D721Med (cell line): ENCODE measurements at places on chromosomes 6 and 20.

GRCh38 chr20:2840967-2841531 lies 504 bp downstream of the VPS16 start:
- DNase-seq: no peak

DNA sequence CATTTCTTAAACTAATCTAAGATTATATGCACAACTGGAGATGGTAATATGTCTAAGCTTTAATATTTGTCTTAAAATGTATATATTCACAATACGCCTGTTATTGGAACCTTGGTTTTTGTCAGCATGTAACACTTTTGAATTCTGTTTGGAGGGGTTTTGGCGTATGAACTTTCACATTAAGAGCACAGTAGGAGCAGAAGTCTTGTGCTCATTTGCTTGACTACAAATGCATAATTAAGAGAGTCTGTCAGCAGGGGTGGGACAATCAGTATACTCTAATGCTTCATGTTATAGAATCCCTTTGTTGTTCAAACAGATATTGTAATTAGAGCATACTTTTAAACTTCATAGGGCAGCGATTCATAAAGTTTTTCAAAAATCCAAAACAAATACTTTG lies 112.8 kb downstream of the QKI start:
- no peak for DNase-seq

DNA sequence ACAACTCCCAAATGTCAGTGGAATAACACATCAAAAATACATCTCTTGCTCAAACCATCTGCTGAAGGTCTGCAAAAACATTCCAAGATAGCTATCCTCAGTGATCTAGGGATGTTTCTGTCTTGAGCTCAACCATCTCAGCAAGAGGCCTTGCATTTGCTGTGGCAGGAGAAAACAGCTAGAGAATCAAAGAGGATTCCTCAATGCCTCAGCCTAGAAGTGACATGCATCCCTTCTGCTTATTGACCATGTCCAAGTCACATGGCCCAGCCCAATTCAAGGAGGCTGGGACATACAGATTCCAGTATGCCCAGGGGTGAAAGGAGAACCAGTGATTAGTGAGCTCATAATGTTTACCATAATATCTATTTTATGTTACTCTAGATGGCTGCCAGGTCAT lies 269.5 kb downstream of the PLCB1 start:
- DNase-seq: no peak

DNA sequence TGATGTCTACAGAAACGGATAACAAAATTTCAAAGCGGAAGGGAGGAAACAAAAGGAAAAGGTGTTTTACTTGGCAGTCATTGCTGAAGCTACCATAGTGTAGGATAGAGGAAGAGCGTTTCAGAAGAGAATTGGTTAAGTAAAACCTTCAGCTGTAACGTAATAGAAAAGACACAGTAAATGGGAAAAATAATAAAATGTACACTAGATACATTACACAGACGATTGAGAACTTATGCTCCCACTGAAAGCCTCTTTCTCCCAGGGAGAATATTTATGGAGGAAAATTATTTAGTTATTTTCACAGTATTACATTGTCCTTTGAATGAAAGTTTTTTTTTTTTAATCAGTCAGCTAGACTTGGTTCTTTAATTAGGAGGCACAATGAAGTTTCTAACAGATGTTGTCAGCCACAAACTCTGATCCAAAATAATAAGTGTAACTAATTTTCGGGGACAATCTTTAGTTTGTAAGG lies 90.7 kb upstream of the PRDM1 start:
- no peak for DNase-seq

- no peak for DNase-seq
Observed at GRCh38 chr20:48738399-48739304, 89.1 kb downstream of the PREX1 start.

GRCh38 chr20:36405255-36405654 lies 99.1 kb downstream of the DLGAP4 start:
- no peak for DNase-seq

- DNase-seq: no peak
Observed at GRCh38 chr6:103908898-103909297, 950.8 kb downstream of the HACE1 start.

GRCh38 chr6:163457637-163458561 lies 43.4 kb downstream of the QKI start:
- DNase-seq: no peak

GRCh38 chr6:110590821-110591351 lies 114.5 kb upstream of the SLC22A16 start:
- no peak for DNase-seq

DNA sequence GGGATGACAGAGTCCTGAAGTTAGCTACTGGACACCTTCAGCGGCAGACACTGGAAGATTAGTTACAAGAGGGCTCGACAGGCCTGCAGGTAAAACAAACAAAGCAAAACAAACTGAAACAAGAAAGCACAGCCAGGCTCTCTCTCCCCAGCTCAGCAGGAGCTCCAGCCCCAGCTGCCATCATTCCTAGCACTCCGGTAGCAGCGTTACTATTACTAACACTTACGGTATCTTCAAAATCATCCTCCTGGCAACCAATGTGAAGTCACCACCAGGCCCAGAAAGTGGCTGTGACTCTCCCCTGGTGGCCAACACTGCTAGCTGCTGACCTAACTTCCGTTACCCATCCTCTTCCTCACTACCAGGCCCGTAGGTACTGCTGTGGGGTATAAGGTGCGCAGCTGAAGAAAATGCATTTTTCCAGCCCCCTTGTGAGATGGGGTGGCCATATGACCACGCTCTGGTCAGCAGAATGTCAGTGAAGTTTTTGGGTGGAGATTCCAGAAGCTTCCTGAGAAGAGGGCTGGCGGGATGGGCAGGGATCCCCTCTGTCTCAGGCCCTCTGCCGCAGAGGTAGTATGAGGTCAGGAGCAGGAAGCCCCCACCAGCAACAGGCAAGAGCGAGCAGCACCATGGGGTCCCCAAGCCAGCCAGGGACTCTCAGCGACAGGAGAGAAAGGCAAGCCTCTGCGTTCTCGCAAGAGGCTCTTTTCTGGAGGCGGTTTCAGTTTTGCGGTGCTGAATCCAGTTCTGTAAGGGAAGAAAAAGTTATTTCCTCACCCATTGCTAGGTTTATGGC lies 37.4 kb upstream of the TBXT start:
- DNase-seq: no peak

DNA sequence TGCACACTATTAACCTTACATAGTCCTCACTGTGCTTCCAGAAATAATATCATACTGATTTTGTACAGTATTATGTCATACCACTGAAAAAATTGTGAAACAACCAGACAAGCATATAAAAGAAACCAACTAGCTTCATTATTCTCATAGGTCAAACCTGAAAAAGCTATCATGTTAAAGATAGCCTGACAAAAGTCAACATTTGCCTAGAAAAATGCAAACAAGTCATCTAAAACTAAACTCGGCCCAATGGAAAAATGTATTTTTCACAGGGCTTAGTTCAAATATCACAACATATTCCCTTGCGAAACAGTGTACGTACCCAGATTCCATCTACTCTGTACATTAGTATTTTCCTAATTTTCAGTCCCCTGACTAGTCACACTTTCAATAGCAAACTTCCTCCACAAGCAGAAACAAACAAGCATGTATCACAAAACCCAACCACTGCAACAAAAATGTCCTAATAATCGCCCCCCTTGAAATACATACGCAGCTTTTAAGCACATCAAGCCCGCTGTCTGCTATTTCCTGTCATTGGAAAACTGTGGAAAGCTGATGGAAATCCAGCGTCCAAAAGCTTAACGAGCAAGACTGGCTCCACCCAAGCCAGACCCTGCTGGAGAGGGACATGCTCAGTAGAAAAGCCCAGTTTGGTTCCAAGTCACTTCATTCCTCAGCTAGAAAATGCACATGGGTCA lies 93.1 kb downstream of the EPB41L2 start:
- no peak for DNase-seq

GRCh38 chr6:88945415-88946008 lies 17.9 kb downstream of the RNGTT start:
- DNase-seq: no peak

GRCh38 chr6:69918813-69919475 lies 52.6 kb downstream of the COL19A1 start:
- DNase-seq: no peak

GRCh38 chr6:32943864-32944649 lies 3.2 kb upstream of the HLA-DMB start:
- no peak for DNase-seq

- no peak for DNase-seq
Observed at GRCh38 chr6:24991810-24992467, 56.2 kb upstream of the RIPOR2 start.

DNA sequence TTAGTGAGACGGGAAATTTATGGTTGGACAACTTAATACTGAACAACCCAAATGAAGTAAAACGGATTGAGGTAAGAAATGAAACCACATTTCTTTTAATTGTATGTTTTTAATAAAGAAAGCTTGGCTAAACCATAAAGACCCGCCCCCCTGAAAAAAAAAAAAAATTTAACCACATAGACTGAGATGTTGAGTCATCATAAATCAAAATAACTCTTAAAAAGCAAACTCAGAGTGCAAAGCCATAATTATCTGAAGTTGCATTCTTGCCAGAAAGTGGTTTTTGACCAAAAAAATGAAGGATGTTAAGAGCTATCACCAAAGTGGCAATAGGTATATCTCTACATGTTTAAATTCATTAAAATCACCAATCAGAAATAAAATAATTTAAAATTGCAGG lies 101.8 kb upstream of the COL21A1 start:
- DNase-seq: no peak

DNA sequence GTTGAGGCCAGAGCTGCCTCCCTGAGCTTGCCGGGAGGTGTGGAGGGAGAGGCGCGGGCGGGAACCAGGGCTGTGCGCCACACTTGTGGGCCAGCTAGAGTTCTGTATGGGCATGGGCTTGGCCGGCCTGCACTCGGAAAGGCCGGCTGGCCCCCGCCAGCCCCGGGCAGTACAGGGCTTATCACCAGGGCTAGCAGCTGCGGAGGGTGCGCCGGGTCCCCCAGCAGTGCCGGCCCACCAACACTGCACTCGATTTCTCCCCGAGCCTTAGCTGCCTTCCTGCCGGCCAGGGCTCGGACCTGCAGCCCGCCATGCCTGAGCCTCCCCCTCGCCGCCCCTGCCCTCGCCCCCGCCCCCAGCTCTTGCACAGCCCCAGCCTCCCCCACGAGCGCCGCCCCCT lies 472.7 kb downstream of the TFAP2A start:
- DNase-seq: no peak

- no peak for DNase-seq
Observed at GRCh38 chr20:25187220-25187619, 8.3 kb upstream of the ENTPD6 start.

DNA sequence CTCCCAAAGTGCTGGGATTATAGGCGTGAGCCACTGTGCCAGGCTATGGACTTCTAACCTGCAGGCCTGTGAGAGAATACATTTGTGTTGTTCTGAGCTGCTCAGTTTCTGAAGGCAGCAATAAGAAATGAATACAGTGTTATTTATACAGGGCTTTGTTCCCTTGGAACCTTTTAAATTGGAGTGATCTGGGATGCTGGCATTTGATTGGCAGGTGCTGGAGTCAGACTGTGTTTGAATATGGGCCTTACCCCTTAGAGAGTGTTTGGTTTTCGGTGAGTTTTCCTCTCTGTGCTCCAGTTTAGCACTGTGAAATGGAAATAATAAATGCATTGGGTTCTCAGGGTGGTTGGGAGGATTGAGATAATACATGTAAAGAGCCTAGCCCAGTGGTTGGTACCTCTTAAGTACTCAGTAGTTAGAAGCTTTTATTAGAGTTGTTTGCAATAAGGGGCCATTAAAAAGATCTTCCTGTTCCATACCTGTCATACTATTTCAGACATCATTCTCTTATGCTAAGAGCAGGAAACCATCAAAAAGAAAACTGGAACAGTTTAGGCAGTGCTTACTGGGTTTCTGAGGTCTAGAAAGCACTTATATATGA lies 22.1 kb downstream of the BMP6 start:
- DNase-seq: no peak

GRCh38 chr6:133131621-133132465 lies 109.3 kb upstream of the EYA4 start:
- no peak for DNase-seq

DNA sequence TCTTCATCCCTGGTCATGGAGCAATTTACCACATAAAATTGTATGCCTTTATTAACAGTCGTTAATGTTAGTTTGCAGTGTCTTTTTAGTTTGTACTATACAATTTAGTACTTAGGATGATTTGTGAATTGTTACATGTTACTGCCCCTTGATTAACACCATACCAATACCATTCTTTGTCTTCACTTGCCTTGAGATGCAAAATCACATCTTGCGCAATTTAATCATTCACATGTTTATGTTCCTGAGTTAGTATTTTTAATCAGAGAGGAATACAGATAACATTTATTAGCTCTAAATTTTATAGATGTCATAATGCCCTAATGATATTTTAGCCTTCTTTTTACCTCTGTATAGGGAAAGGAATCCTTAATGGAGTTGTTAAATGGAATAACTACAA lies 114.1 kb downstream of the SCAF8 start:
- DNase-seq: no peak

- no peak for DNase-seq
Observed at GRCh38 chr6:36136034-36136433, 5.7 kb downstream of the MAPK13 start.

DNA sequence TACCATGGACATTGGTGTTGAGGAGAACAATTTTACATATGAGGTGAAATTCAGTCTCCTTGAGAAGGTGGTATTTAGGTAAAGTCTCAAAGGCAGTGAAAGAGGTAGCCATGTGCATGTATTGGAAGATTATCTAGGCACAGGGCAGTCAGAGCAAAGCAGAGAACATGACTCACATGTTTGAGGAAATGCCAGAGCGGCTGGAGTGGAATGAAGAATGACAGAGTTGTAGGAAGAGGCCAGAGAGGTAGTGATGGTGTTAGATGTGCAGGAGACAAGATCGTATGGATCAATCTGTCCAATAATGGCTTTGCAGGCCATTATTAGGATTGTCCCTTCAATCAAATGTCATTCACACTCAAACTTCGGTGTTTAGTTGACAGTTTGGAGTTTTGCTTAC lies 449.4 kb upstream of the PTCHD4 start:
- DNase-seq: no peak
